Hematopoietic multipotent progenitor cell treated with erythropoietin and hydrocortisone succinate and interleukin-3 and kit ligand, for 15 days (in vitro differentiated cells): ENCODE measurements at places on chromosomes 2 and 18.
A peak's percentile ranks its signal among the peaks of the same experiment; 100 is the strongest.

DNA sequence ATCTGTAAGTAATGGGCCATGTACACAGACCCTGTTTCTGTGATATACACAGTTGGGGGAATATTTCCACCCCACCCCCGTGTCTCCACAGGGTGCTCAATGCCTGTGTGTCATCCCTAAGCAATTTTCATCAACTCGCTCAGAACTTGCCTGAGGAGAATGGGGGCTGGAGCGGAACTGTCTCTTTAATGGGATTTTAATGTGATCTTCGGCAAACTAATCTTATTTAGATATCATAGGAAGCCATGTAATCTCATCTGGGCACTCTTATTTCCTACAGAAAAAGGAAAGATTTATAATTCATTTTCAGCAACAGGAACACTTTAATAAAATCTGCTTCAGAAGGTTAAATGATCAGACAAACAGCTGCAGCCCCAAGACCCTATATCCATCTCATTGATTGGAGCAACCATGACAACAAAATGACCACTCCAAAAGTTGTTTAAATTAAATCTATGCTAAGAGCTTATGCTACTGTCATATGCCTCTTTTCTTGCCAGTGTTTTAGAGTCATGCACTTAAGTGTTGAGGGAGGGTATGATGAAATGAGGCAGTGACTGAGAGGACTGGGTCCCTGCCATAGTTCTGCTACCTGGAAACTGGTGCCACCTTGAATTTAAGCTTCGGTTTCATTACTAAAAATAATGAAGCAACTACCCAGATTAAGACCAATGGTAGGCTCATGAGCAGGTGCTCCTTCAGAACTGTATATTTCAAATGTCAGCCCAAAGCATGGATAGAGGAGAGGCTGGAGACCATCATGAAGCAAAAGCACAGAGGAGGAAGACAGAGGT lies 183.1 kb upstream of the DDX18 start:
- DNase-seq = no peak

DNA sequence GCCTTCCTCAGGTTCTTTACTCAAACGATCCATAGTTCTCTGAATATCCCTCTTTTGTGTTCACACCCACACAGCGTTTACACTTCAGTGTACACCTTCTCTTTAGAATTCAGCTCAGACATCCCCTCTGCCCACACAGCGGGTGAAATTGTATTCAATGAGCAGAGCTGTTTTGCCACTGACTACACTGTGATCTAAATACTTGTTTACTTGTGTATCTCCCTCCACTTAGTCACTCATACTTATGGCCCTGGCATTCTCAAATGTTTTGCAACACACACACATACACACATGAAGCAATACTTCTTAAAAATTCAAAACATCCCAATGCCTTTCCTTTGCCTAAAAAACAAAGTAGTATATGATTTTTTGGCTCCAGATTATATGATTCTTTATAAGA lies 297.1 kb downstream of the TMX3 start:
- no peak for DNase-seq

- no peak for DNase-seq
Measured at GRCh38 chr2:68620772-68621171, 22.6 kb upstream of the PROKR1 start.

DNA sequence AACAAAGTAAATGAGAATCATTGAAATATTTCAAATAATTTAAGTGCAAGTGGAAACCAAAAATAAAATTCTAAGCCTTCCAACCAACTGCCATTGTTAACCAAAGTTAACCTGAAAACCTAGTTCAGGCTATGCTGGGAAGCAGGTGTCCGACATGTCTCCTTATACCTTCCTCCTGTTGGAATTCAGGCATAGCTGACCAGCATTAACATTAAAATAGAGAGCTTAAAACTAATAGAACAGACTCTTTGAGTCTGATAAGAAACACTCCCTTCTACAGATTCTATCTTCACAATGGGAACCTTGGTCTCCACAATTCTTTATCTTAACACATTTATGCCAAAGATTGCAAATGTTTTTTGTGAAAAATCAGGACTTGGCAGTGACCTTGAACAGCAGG lies 1004.9 kb upstream of the NRXN1 start:
- no peak for DNase-seq

DNA sequence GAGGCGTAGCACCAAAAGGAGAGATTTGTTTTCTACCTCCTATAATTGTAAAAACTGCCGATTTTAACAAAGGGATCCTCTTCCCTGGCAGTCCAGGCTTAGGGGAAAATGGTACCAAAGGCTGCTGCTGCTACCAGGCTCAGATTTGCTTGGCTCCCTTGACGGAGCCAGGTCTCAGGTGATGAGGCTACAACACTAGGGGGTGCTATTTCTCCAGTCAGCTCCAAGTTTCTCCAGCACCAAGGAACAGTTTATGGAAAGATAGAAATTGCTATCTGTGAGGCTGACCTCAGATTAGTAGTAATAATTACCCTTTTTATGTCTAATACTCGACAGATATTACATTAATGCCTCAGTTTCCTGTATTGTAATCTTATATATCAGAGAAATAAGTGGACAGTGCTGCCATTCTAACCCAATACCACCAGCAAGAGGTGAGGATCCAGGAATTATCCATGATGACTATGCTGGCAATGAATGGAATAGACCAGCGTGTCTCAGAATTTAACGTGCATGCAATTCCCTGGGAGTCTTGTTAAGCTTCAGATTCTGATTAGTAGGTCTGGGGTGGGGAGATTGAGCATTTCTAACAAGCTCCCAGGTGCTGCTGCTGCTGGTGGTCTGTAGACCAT lies 111.3 kb downstream of the ESCO1 start:
- DNase-seq = peak; percentile 63

GRCh38 chr2:189363559-189363958 lies 77.7 kb upstream of the WDR75 start:
- no peak for DNase-seq

DNA sequence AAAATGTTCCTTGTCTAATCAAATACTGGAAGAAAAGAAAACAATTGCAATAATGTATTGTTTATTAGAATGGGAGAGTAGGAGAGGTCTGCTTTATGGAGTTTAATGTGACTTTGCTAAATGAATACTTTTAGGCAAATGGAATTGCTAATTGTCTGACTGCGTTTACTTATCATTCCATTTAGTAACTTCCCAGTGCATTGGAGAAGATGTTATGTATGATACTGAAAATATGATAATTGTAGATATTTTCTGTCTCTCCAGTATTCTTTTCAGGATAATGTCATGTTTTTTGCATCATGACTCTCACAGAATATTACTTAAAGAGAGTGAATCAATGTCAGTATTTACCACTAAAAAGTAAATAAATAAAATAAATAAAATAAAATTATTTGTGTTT lies 8.1 kb upstream of the ERBB4 start:
- DNase-seq = no peak

DNA sequence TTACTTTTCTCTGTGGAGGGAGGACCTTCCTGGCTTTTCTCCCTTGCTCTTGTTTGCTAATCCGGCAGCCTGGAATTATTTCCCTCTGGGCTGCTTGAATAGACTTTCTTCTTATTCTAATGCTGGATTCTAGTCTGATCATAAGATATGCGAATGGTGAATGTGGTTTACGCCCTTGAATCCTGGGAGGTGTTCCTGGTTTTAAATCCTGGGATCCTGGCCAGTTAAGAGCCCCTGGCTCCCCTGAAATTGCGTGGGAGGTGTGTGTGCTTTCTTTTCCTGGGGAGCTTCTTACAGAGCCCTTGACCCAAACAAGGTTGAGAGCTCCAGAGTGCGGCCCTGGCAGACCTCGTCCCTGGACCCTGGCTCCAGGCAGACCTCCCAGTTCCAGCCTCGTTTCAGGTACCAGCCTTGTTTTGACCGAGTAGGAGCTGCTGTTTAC lies 2.8 kb downstream of the SH3BP4 start:
- DNase-seq = no peak

DNA sequence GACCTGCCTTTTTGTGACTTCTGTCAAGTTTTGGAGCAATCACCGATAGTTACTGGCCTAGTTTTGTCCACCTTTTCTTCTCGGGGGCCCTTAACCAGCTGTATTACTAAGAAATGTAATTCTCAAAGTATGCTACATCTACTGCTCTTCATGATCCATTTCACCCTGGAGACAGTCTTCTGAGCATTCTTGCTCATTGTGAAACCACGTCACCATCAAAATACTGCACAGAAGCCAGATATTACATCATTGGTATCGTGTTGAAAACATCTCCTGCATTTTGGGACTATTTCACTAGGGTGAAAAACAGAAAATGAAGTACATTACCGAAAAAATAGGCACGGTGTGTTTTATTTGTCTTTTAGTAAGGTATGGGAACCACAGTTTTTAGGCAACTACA lies 11.7 kb downstream of the LYPD6B start:
- DNase-seq = no peak

DNA sequence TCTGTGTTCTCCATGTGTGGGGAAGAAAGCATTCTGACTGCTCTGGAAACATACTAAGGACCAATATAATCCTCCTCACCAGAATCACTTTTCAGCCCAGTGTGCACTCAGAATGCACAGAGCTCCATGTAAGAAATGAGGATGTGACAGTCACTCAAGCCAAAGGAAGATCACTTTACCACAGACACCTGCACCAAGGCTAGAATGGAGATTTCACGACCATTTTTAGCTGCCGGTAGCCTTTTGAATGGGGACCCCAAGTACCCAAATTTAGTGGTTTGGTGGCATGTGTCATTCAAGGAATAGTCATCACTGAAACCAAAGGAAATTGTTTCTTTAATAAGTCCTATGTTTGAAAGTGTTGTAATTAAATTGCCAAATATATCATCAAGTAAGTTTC lies 613.2 kb upstream of the ACVR2A start:
- DNase-seq = no peak

GRCh38 chr2:219713110-219713509 lies 85.7 kb downstream of the SLC4A3 start:
- peak; percentile 8 for DNase-seq

DNA sequence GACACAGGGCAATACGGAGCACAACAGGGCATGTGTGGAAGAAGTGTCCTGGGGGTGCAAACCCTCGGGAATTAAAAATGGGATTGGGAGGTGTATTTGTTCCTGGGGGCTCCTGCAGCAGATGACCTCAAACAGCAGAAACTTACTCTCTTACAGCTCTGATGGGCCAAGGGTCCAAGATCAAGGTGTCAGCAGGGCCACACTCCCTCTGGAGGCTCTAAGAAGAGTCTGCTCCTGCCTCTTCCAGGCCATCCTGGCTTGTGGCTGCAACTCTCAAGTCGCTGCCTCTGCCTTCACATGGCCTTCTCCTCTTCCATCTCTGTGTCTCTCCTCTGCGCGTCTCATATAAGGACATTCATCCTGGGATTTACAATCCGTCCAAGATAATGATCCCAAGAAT lies 12.4 kb upstream of the SPATA3 start:
- no peak for DNase-seq

DNA sequence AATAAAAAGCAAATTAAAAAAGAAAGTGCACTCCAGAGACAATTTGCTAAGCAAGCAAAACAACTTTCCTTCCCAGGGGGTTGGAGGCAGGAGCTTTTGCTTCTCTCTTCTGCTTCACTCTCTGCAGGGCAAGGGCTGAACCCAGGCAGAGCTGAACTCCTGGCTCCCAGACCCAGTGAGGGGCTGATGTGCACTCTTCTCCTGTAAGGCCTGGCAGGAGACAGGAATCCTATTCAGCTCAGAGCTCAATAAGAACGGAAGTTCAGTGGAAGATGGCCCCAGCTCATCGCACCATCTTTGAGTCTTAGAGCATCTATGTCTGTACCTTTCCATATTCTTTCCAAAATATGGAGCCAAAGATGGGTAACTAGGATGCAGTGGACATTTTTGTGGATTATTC lies 29.1 kb downstream of the CIB4 start:
- DNase-seq = no peak

DNA sequence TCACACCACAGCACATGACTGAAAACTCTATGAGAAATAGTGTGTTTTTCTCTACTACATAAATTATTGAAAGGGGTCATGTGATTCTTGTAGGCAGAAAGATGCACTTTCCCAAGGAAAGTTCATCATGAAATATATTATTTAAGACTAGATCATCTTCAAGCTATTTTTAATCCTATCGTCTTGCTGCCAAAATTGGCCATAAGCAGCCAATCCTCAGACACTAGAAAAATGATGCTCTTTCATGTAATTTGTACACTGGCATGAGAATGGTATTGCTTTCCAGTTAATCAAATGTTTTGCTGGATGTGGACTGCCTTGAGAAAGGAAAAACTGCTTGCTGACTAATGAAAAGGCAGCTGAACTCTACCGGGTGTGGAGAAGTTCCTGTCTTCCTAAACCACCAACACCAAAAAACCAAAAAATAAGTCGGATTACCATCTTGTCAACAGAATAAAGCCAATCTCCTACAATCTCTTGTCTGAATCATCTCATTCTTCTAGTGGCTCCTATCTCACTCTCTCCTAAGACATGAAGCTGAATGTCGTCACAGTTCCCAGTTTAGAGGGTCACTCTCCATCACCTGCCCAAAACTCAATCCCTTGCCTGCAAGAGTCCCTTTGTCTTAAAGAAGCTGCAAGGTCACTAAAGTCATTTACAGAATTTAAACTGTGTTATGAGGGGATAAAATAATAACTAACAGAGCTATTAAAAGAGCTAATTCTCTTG lies 5.3 kb downstream of the BCL2 start:
- no peak for DNase-seq

GRCh38 chr2:95669441-95669991 lies 77.7 kb downstream of the TRIM43 start:
- DNase-seq = no peak

- no peak for DNase-seq
Measured at GRCh38 chr2:27965841-27966240, 75.3 kb downstream of the BABAM2 start.

DNA sequence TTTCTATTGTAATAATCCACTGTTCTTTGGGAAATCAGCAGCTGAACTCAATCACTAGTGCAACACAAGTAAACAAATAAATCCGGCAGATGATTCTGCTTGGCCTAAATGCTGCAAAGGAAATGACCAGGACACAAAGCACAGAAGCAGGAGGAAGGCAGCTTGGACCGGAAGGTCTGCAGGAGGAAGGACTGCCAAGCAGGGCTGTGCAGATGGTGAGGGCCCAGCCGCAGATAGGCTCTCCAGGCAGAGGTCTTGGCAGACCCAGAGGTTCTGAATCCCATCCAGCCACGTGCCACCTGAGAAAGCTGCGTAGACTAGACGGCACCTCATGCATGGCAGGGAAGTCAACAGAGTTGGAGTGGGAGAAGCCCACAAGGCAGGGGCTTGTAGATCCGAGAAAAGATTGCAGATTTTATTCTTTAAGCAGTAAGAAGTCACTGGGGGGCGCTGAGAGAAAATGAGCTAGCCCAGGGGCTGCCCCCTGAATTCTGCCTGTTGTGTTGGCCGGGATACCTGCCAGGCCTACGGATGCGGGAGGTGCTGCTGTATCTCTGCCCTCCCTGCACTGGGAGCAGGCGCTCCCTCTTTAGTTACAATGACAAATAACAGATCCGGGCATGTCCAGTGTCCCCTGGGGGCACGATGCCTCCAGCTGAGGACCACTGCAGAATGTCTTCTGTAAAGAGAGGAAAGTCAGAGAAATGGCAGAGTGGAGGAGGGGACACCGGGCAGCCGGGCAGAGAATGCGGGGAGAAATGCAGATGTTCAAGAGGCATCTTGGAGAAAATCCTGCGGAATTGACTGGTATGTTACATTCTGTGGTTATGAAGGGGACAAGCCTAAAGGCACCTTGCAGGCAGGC lies 153.5 kb downstream of the PXDN start:
- no peak for DNase-seq

- no peak for DNase-seq
Measured at GRCh38 chr2:226903179-226903578, 67.3 kb downstream of the RHBDD1 start.

- no peak for DNase-seq
Measured at GRCh38 chr2:12062053-12062395, 315.6 kb downstream of the LPIN1 start.
